Left lung (tissue), 14 donors: ENCODE measurements at places on chromosomes 1 and 21. TPM values are rescaled to one million over a fixed set of nuclear protein-coding genes. Genes with fewer than 3 reads are reported as not detected.

DNA sequence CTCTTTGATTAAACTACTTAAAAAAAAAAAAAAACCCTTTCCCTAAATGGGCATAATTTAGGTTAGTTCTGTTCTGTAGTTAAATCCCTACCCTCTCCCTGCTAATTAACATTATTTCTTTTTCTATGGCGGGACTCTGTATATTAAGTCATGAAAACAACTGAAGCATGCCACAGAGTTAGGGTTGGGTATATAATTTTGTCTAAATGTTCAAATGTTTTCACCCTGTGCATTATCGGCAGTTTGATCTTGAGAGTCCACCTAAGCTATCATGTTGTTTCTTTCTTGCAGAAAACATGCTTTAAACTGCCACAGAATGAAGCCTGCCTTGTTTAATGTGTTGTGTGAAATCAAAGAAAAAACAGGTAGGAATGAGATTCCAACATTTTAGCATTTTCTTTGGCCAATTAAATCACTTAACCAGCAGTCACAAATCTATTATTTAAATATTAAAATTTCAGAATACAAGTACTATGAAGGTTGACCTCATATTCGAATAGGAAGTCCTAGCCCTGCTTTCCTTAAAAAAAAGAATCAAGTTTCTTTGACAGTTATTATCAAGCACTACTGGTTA lies 4.0 kb downstream of the PBX1 start:
- DNase-seq: no peak

DNA sequence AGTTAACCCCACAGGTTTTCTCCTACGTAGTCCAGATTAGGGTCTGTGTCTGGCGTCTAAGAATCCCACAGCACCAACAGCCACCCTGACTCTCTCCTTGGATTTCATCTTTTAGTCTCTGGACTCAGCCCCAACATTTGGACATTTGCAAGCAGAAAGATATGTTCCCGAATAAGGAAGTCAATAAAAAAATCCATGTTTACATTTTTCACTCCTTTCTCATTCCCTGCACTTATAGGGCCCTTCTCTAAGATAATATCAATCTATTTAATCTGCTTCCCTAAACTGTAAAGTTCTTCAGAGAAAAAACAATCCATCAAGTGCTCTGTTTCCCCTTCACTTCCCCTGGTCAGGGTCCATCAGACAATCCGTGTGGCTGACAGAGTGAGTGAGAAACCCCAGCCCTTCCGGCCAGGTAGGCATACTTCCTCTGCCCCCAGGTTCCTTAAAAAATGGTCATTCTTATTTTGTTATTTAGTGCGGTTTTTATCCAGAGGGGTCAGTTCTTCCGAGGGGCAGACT lies 105.9 kb upstream of the CDC42BPA start:
- DNase-seq: no peak

DNA sequence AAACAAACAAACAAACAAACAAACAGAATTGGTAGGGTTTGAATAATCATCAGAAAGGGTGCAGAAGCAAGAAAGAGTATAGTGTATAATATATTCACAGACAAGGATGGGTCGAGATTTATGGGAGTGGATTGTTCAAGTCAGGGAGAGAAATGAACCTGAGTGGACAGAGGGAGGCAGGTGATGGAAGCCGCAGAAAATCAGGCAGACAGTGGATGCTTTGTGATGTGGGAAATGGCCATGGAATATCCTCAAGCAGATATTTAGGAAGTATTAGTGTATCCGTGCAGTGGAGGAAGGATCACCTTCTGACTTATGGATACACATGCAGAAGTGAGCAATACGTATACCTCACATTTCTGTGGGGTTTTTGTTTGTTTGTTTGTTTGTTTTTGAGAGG lies 14.0 kb upstream of the SLC45A1 start:
- no peak for DNase-seq

Gene C8A
- polyA plus RNA-seq: not detected

Gene SYDE2
- 12.6 TPM for polyA plus RNA-seq

Gene CACNA1S
- 0.13 TPM for polyA plus RNA-seq

Gene FNDC10
- 2.5 TPM for polyA plus RNA-seq
